ENCODE measurements at places on chromosomes 6 and 20.

GRCh38 chr6:112251171-112251875, 3.0 kb downstream of the LAMA4 start:
- DNase-seq, result peak; percentile 83

GRCh38 chr20:9460518-9460917, 53.9 kb upstream of the LAMP5 start:
- DNase-seq, result peak; percentile 48

- peak; percentile 89 for DNase-seq
These were observed 84.9 kb upstream of the TGM3 start for GRCh38 chr20:2210646-2211552.

GRCh38 chr20:16556301-16556700, 16.9 kb downstream of the KIF16B start:
- peak; percentile 42 for DNase-seq

DNA sequence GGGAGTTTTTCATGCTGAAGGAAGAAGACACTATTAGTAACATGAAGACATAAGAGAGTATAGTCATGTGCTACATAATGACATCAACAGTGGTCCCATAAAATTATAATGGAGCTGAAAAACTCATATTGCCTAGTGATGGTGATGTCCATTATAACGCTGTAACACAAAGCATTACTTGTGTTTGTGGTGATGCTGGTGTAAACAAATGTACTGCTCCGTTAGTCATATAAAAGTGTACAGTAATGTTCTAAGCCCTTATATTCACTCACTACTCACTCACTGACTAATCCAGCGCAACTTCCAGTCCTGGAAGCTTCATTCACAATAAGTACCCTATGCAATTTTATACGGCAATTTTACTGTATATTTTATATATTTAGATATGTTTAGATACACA, 26.8 kb upstream of the ASF1A start:
- no peak for DNase-seq

GRCh38 chr20:44091026-44091425, 96.0 kb downstream of the JPH2 start:
- no peak for DNase-seq

- no peak for DNase-seq
These were observed 63.7 kb downstream of the PTPRK start for GRCh38 chr6:128456510-128457230.

DNA sequence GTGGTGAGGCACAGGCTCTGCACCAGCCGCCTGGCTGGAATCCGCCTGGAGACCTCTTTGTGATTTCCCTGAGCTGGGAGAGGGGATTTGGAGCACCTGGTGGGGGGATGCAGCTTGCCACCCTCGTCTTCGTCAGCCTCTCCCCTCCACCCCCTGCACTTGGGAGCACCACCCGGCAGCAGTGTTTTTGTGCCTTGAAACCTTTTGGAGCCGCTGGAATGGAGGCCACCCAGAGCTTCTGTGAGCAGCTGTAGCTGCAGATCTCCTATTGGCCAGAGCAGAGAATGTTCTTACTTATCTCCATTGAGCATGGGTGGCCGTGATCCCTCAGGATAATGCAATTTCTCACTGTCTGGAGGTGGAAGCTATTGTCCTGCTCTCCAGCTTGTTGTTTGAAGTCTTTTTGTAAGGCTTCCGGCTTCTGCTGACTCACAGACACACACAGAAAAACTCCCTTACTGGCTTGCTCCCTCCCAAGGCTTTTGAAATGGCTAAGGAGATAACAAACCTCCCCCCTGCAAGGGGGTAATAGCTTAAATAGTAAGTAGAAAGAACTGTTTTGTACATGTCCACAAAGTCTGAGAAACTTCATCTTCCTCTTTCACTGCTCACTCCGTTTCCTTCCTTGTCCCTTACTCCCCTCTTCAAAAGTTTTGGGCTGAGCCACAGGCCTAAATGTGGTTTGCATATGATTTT, 271.2 kb downstream of the PRL start:
- DNase-seq, result peak; percentile 98

DNA sequence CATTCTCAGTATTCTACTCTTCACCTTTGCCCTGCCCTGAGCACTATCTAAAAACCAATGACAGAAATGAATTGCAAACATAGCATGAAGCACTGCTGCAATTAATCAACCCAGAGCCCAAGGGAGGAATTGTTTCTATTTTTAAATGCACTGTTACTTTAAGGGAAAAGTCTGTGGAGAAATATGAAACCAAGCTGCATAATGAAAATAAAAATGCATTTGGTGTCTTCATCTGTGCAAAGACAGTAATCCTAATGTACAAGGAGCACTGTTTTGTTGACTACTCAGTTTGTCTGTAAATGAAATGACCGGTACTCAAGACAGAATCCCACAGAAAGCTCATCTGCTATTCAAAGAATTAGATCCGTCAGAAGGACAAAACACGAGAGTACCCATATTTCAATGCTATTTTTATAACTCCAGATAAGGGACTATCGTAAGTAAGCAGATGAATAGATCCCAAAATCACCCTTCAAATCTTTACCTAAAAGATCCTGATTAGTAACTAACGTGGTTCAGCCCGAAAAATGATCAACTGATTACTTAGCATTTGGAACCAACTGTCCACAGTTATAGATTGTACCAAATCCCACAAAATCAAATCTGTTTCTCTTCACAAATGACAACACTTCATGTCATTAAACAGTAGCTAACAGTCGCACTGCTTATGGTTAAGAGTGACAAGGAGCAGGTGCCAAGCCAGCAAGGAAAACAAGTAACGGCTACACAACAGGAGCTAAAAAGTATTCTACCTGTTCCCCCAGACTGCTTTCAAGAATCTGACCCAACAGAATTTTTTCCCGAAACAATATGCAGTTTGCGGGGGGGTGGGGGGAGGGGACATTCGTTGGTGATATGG, 2.4 kb downstream of the KIF13A start:
- no peak for DNase-seq

DNA sequence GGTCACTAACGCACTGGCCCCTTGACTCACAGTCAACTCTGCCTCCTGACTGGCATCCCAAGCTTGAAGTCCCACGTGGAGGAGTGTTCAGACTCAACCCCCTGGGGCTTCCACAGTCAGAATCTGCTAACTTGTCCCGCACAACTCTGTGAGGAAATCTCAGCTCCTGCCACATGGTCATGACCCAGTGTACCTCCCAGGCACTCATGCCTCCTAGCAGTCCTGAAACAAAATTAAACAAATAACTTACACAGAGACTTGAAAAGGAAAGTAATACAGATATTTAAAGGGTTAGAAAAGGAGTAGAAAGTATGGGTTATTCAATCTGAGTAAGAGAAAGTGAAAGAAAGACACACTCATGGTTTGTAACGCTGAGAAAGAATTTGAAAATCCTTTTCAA, 134.9 kb downstream of the GMDS start:
- DNase-seq, result peak; percentile 29

DNA sequence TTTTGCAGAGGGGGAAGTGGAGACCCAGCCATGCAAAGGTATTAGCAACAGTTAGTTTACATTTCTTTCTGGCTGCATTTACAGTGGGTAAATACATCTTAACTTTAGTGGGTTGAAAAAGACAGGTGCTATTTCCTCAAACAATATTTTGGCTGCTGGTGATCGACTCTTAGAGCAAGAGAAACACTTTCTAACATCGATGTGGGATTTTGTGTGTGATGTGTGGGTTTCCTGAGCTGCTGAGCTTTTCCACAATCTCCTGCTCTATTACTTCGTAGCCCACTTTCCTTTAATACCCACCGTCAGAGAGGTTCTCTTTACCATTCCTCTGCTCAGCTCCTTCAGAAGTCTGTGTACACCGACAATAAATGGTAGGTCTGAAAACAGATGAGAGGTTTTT, 339.0 kb downstream of the NRN1 start:
- DNase-seq, result no peak

- DNase-seq, result no peak
These were observed 295.0 kb downstream of the PKHD1 start for GRCh38 chr6:51792273-51793030.

GRCh38 chr6:106253172-106253571, 72.4 kb downstream of the ATG5 start:
- peak; percentile 57 for DNase-seq

GRCh38 chr6:89952105-89952671, 57.9 kb downstream of the GJA10 start:
- DNase-seq, result no peak

- DNase-seq, result no peak
These were observed 3.6 kb upstream of the PRPH2 start for GRCh38 chr6:42726026-42726425.

DNA sequence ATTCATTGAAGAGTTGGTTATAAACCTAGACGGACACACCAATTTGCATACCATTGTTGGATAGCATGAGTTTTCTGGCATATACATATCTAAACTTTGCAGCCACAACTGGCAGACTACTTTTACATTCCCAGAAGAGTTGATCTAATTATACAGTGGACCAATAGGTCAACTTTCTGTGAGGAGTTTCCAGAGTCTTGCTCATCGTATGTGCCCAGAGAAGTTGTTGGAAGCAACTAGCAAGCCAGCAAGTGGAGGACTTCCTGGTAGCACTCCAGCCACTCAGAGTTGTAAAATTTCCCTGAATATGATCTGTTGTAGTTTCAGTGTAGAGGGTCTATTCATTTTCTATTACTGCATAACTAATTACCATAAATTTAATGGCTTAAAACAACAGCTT, 47.1 kb upstream of the FAM184A start:
- DNase-seq, result no peak

DNA sequence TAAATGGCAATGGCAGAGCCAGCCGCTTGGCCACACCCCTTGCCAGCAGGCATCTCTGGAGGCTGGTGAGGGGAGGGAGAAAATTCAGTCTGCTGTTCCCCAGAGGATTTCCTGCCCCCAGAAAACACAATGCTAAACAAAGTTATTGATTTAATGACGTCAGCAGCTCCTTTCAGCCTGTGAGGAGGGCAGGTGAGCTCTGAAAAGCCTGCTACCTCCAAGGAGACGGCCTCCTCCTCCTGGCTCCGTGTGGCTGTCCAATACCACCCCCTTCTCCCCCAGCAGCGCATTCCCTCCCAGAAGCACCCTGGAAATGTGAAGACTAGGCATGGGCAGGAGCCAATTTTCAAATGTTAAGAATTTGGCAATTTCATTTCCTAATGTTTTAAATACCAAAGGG, 393.1 kb downstream of the ZFAND3 start:
- no peak for DNase-seq

DNA sequence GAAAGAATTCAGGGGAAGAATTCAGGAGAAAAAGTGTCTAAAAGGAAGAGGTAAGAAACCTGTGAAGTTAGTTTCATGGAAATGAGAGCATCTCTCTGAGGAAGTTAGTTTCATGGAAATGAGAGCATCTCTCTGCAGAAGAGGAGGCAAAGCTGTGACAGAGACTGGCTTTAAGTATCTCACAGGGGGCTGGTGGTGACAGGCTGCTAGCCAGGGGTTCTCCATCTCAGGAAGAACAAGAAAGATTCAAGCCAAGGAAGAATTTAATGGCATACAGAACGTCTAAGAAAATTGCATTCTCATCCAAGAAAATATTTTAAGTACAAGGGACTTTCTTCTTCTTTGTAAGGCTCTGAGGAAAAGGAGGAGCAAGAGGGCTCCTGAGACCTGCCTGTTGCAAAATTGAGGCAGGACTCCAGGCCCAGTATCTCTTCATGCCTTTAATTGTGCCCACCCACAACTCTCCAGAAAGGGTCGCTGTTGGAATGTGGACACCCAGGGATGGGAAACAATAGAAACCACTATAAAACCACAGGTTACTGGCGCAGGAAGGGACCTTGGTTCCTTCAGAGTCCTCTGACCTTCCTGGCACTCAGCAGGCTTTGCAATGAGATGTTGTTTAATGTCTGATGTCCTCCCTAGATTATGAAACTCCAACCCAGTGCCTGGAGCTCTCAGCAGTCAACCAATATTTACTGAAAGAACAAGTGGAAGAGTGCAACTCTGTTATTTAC, 136.8 kb downstream of the FNDC1 start:
- DNase-seq, result no peak
